ENCODE measurements at places on chromosomes 11 and 22.

- no peak for DNase-seq
Observed at GRCh38 chr11:119052163-119052814, 4.7 kb downstream of the HYOU1 start.

- DNase-seq, result no peak
Observed at GRCh38 chr11:126231725-126232459, 20.3 kb downstream of the FAM118B start.

DNA sequence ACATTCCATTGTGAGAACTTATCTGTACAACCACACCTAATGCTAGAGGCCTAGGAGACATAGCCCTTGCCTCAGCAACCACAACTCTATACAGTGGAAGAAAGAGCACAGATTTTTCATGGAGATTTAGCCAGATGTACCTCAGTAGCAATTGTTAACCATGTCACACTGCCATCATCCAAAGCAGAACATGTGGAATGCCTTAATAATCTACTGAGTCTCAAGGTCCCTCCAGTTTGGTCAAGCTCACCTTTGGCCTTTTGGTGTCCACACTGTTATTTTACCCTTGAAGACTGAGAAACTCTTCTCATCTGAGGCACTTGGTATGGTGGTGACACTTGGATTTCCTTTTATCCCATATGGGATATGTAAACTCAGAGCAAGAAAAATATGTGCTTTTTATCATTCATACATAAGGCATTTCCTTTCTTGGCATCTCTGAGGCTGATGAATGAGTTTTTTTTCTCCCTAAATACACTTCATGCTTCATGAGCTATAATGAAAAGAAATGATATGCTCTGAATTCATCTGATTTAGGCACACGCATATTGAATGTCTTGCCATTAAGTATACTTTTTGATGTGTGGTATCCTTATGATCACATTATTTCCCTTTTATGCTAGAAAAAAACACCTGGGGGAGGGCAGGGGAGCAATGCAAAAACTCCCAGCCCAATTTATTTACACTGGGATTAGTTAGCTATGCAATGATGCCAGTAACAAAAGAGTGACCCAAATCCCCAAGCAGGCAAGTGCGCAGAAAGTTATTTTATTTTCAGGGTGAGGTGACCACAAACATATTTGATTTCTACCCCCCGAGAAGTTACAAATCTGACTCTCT, 63.3 kb upstream of the ME3 start:
- DNase-seq, result no peak

DNA sequence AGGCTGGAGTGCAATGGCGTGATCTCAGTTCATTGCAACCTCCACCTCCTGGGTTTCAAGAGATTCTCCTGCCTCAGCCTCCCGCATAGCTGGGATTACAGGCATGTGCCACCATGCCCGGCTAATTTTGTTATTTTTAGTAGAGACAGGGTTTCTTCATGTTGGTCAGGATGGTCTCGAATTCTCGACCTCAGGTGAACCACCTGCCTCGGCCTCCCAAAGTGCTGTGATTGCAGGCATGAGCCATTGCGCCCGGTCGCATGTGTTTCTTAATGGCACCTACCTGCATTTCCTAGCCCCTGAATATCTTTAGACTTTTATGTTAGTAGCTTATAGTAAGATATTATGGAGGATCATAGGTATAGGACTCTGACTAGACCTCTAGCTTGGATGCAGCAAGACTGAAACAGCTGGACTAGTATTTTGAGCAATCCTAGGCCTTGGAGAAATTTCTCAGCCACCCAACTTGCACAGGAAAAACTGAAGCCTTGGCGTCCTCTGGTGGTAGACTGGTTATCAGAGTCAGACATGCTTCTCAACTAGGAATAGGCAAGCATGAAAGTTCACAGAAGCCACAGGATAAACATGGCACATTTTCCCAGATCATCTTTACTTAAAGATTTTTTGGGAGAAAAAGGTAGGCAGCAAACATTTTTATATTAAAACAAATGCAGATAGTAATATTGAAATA, 22.7 kb upstream of the C1QTNF4 start:
- DNase-seq, result no peak

All from right renal cortex interstitium (tissue), 3 donors.